Germinal center (tissue), 1 donor: ENCODE measurements at places on chromosomes 4 and X.

GRCh38 chrX:29728639-29729038 is 486.7 kb upstream of the MAGEB2 start:
- no peak for DNase-seq

DNA sequence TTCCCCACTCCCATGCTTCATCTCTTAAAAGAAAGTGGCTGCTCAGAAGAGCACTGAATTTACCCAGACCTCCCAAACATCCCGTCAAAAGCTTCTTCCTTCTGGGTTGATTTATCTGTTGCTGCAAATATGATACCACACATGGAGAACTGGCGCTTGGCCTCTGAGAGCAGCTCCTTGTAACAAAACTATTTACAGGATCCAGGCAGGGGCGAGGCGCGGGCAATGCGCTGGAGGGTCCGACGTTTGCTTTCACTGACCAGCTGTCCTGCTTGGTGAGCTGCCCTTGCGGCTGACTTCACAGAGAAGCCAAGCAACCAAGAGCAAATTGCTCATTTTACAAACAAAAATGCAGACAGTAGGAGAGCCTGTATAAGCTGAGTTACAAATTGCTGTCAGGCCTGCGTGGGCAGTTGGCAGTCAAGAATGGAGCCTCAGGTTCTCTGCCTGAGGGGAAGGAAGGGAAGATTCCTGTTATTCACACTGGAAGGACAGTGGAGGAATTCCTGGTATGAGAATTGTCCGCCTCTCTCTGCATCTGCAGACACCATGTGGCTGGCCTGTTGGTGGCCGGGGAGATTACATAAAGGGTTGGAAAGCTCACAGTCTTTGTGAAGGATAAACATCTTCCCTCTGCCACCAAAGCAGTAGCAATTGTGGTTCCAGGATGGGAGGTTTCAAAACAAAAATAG is 192.2 kb upstream of the LEF1 start:
- DNase-seq = no peak

- no peak for DNase-seq
These were observed 64.6 kb downstream of the HHIP start for GRCh38 chr4:144710526-144710912.

- no peak for DNase-seq
These were observed 289.8 kb downstream of the ARHGAP10 start for GRCh38 chr4:148021686-148022085.

- DNase-seq = no peak
These were observed 910 bp downstream of the ANK2 start for GRCh38 chr4:113050371-113050755.

- DNase-seq = no peak
These were observed 6.4 kb downstream of the NR3C2 start for GRCh38 chr4:148435654-148436406.

GRCh38 chr4:102477657-102478056 is 23.5 kb upstream of the NFKB1 start:
- DNase-seq = no peak

- no peak for DNase-seq
These were observed 6.4 kb upstream of the BRWD3 start for GRCh38 chrX:80816051-80816450.

DNA sequence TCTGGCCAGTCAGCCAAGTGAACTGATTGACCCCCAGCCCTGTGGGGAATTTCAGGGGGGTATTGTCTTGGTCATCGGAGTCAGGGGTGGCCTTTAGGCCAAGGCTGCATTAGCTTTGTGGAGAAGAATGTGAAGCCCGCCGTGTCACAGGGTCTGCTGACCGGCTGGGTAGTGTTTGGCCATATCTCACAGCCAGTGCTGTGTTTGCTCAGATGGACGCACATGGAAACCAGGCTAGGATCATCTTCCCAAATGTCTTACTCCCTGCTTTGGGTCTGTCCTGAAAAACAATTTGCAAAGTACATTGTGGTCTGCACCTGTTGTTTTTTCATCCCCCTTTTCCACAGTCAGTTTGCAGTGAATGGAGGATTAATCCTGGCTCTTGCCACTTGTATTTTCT is 13.0 kb downstream of the TMEM164 start:
- no peak for DNase-seq

DNA sequence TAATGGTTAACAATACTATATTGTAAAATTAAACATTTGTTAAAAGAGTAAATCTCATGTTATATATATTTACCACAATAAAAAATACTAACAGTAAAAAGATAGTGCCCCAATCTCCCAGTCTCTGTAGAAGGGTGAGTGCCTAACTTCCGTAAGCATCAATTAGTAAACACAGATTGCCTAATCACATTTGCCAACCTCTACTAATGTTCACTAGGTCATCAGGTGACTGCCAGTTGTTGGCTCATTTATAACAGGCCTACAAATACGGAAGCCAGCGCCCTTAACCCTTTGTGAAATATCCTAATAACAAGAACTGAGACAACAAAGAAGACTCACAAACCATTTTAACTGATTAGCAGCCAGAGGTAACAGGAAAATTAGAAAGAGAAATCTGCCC is 345.1 kb downstream of the INPP4B start:
- DNase-seq = no peak

- DNase-seq = peak; percentile 48
These were observed at the start of gene NAT8L for GRCh38 chr4:2059046-2059725. Gene NAT8L, plus strand, starts transcription at chr4:2059327. Its CDS starts 185 bp downstream, at chr4:2059512.

- no peak for DNase-seq
These were observed 6.2 kb upstream of the CXorf38 start for GRCh38 chrX:40653535-40653934.
